Kidney glomerular epithelial cell (primary cell): ENCODE measurements at places on chromosomes 4 and X.

- no peak for DNase-seq
Observed at GRCh38 chrX:103520386-103520785, 1.1 kb upstream of the RAB40A start.

GRCh38 chr4:8050555-8051206 is 107.9 kb downstream of the ABLIM2 start:
- DNase-seq, result no peak

DNA sequence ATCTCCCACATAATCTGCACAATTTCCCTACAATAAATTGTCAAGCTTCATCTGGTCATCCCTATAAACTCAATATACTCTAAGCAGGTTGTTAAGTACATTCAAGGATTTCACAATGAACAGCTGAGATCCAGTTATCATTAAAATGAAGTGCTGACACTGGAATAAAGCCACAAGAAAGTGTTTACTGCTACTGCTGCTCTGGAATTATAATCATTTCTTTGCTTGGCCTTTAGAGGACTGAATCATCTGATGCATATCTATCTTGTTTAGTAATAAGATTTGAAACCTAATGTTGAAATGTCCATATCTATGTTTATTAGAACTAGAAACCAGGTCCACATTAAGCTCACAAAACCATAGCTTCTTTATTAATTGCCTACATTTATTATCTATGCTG is 338.6 kb upstream of the ZFP42 start:
- no peak for DNase-seq

- DNase-seq, result no peak
Observed at GRCh38 chrX:154321594-154321993, 26.0 kb downstream of the TKTL1 start.

- DNase-seq, result peak; percentile 4
Observed at GRCh38 chr4:14800977-14801376, 201.3 kb upstream of the CPEB2 start.

DNA sequence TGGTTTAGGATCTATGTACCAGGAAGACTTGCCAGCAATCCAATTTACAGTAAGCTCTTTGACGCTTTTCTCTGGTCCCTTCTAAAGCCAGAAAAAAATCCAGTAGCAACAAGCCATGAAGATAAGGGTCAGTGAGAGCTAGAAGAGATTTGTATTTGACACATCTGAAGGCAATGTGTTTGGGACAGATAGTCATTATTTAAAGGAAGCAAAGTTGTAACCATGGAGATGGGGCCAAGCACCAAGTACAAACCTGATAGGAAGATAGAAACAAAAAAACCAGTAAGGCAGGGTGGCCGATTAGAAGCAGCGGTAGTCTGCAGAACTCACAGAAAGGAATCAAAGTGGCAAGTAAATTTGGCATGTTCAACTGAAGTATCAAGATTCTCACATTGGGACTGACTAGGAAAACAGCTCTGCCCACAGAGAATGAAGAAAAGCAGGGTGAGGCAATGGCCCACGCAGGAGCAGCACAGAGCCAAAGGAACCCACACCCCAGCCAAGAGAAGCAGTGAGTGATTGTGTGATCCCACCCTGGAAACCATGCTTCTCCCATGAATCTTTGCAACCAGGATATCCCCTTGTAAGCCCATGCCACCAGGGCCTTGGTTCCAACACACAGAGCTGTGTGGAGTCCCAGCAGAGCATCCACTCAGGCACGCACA is 12.9 kb upstream of the C4orf54 start:
- DNase-seq, result no peak

DNA sequence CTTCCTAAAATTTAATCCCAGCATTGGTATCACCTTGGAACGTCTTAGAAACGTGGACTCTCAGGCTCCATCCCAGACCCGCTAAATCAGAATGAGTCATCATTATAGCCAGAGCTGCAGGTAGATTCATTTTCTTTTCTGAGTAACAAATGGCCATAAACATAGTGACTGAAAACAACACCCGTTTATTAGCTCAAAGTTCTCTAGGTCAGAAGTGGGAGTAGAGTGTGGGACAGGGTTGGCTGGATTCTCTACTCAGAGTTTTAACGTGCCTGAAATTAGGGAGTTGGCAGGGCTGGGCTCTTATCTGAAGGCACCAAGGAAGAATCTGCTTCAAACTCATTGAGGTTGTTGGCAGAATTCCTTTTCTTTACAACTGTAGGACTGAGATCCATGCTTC is 101.8 kb upstream of the C1QTNF7 start:
- peak; percentile 34 for DNase-seq

- no peak for DNase-seq
Observed at GRCh38 chr4:849478-850175, 23.7 kb upstream of the CPLX1 start.

DNA sequence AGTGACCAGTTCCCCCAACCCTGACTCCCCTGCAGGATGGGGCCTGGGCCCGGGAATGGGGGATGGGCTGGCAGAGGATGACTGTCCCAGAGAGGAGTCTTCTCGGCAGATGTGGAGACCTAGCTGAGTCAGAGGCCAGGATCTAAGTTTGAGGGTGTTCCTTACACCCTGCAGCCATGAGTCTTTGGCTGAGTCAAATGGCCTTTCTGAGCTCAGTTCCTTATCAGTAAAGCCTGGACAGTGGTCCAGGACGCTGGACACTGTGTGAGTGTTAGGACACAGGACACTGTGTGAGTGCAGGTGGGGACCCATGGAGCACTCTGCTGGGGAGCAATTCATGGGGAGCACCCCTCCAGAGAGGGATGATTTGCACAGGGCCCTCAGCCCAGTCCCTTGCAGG is 5.0 kb downstream of the IL9R start:
- DNase-seq, result no peak

GRCh38 chr4:2574863-2575262 is 38.4 kb downstream of the FAM193A start:
- no peak for DNase-seq

DNA sequence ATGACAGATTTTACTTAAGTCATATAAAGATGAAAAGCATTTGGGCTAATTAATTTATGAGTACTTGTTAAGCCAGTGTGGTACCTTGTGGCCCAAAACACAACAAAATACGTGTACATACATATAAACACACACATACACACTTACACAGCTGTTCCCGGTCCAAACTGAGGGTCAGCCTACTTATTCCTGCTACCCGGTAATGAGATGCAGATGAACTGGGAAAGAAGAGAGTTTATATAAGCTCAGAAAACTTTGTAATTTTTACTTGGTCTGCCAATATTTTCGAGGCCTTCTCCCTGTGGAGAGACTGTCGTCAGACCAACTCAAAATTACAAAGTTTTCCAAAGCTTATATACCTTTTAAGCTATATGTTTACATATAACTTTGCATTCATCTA is 25.8 kb upstream of the PBDC1 start:
- DNase-seq, result no peak

GRCh38 chr4:31592293-31592692 is 872.1 kb downstream of the PCDH7 start:
- no peak for DNase-seq

DNA sequence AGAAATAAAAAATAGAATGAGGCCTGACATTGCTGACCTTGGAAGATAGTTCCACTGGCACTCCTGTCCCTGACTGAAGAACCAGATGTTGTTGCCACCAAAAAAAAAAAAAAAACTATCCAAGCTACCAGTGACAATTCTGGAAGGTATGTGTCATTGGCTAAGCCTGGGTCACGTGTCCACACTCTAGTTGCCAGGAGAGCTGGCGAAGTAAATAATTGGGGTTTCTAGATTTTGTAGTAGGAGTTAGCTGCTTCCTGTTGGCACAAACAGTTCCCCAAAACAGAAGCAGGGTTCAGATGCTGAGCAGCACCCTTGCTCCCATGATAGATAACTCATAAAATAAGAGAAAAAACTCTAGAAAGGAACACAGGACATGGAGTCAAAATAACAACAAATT is 20.5 kb downstream of the MND1 start:
- DNase-seq, result no peak

DNA sequence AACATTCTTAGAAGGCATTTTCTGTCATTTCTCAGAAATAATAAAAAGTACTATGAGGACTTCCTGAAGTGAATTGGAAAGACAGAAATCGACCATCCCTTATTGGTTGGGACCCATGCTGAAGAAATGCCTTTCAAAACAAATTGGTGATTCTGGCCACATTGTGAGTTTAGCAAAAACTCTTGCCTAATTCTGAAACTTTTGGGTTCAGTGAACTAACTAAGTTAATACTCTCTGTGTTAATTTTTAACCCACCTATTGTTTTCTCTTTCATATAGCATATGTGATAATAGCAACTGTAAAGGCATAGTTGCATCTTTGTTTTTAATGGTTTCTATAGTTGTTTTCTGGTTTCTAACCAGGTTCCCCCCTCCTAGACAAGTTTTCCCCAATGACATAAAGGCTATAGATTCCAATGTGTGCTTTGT is 129.3 kb upstream of the FAT1 start:
- DNase-seq, result no peak

GRCh38 chrX:154738011-154738738 is 12.7 kb downstream of the GAB3 start:
- no peak for DNase-seq

DNA sequence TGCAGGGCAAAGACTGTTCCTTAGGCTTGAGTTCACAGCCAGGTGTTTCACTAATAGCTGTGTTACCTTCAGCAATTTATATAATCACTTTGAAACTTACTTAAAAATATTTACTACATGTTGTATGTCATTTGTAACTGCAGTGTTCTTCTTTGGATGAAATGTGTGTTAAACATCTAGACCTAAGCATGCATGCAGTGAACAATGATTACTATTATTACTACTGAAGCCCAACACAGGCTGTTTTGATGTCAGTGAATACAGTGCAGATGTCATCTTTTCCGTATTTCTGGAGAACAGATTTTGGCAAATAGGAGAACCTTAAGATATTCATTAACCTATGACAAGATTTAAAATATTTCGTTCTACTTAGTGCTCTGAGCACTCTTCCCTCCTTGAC is 101.8 kb upstream of the ANK2 start:
- no peak for DNase-seq

- no peak for DNase-seq
Observed at GRCh38 chr4:87807402-87807801, 8.0 kb downstream of the IBSP start.

- DNase-seq, result no peak
Observed at GRCh38 chrX:55924574-55924973, 207.0 kb downstream of the RRAGB start.

DNA sequence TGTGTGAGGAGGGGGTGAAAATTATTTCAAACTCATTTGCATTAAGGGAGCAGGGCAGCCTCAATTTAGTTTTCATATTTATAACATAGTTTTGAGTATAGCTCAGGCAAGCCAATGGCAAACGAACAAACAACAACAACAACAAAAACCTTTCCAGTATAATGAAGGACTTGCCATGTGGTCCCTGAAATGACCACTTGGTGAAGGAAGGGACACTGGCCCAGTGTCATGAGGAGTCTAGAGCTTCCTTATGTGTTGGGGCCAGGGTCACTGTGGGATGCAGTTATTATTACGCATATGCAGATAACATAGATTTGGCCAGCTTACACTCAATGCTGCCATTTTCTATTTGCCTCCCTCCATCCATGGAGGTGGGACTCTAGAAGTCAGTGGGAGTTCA is 23.3 kb downstream of the NKX3-2 start:
- DNase-seq, result no peak

- no peak for DNase-seq
Observed at GRCh38 chr4:130127297-130127696, 1031.3 kb downstream of the C4orf33 start.

DNA sequence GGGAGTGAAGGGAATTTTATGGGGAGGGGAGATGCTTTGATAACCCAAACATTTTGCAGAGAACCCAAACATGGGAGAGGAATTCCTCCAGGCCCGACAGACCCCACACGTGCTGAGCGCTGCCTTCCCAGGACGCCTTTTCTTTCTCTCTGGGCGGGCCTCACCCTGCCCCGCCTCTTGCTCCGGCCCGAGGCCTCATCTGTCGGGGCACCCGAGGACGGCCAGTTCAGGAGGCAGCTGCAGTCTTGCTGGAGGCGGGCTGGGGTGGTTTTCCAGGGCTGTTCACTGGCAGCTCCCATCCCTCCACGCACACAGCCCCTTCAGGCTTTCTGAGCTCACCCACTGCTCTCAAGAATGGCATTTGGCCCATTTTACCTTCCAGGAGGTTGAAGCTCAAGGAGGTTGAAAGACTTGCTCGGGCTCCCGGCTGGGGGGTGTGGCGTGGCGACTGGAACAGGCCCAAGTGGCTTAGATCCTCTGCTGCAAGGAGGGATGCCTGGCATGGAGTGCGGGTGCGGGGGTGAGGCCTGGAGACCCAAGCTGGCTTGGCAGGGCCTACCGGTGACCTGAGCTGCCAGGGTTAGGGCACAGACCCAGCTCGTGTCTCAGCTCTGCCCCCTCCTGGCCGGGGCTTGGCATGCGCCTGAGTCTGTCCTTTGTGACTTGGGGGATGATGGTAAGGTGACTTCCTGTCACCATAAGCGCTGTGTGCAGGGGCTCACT is 99.2 kb downstream of the PSAPL1 start:
- DNase-seq, result peak; percentile 1

DNA sequence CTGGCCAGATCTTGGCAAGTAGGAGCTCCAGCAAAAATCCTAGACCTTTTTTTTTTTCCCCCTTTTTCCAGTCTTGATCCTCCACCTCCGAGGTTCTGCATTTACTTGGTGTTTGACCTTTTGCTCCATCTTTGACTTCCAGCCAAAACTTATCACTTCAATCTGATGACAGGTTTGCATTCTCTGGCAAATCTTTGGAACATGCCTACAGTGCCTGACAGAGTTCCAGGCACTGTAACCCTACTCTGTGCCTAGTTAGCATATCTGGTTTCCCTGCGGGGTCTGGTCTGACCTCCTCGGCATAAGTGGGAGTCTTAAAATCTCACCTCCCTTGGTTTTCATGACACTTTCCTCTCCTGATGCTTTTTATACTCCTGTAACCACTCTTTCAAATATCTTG is 39.4 kb upstream of the NR3C2 start:
- DNase-seq, result no peak

- DNase-seq, result peak; percentile 45
Observed at GRCh38 chr4:24160358-24160757, 270.5 kb upstream of the PPARGC1A start.

DNA sequence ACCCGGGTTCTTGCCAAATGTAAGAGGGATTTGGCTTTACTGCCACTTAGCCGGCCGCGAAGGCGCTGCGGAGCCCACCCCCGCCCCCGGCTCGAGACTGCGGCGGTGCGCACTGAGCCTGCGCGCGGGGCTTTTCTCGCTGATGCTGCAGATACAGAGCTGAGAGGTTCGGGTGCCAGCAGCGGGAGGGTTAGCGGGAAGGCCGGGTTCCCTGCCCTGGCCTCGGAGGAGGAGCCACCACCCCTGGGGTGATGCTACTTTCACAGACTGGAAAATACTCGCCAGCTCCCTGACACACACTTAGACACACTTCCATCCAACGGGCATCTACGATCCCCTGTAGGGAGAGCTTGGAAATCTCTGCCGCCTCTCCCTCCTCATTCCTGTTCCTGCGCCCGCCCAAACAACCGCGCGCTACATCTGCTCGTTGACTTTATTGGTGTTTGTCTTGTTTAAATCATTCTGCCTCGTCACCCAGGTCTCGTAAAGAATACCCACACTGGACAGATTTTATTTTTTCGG is 2.1 kb upstream of the PCDH7 start:
- DNase-seq, result no peak

- no peak for DNase-seq
Observed at GRCh38 chrX:112714357-112714918, 34.7 kb upstream of the LHFPL1 start.

GRCh38 chr4:52037689-52038102 is 403 bp downstream of the SGCB start:
- DNase-seq, result no peak
